Stimulated activated CD8-positive, alpha-beta memory T cell treated with anti-CD3 and anti-CD28 coated beads, Interleukin-15, amount 100 ng/mL, for 24 hours (primary cell): ENCODE measurements at places on chromosomes 2 and 18.

DNA sequence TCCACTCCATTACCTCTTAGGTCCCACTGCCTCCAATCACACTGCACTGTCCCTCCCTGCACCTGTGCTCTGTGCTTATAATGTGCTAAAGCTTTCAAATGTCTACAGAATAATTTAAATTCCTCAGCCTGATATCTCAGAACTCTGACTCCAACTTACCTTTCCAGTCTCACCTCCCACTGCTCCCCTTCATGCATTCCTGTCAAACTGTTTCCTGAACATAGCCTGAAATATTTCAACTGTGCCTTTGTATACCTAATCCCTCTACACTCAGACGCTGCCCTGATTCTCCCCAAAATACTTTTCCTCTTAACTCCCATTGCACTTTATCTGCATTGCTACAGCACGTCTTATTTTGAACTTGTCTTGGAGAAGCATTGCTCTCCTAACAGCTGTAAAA is 40.5 kb downstream of the CHMP3 start:
- DNase-seq, result no peak

DNA sequence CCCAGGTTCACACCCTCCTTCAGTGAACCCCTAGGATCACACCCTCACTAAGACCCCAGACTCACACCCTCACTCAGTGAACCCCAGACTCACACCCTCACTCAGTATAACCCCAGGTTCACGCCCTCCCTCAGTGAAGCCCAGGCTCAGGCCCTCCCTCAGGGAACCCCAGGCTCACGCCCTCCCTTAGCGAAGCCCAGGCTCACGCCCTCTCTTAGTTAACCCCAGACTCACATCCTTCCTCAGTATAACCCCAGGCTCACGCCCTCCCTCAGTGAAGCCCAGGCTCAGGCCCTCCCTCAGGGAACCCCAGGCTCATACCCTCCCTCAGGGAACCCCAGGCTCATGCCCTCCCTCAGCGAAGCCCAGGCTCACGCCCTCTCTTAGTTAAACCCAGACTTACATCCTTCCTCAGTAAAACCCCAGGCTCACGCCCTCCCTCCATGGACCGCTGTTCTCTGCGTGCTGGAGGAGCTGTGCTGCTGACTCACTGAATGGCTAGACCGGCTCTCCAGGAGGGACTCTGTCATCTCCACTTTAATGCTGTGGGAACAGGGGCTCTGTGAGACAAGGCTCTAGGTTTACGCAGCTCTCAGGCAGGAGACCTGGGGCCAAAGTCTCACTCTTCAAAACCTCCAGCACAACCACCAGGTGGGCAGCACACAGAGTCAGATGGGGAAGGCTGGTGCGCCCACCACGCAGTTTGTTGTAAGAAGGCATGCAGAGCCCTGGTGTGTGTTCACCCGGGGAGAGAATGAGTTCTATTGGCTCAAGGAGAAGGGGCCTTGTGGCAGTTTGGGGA is 506.9 kb upstream of the MYT1L start:
- no peak for DNase-seq

GRCh38 chr18:77131652-77132368 is 773 bp downstream of the MBP start:
- DNase-seq, result no peak

GRCh38 chr2:217996361-217996760 is 6.4 kb downstream of the TNS1 start:
- DNase-seq, result no peak

DNA sequence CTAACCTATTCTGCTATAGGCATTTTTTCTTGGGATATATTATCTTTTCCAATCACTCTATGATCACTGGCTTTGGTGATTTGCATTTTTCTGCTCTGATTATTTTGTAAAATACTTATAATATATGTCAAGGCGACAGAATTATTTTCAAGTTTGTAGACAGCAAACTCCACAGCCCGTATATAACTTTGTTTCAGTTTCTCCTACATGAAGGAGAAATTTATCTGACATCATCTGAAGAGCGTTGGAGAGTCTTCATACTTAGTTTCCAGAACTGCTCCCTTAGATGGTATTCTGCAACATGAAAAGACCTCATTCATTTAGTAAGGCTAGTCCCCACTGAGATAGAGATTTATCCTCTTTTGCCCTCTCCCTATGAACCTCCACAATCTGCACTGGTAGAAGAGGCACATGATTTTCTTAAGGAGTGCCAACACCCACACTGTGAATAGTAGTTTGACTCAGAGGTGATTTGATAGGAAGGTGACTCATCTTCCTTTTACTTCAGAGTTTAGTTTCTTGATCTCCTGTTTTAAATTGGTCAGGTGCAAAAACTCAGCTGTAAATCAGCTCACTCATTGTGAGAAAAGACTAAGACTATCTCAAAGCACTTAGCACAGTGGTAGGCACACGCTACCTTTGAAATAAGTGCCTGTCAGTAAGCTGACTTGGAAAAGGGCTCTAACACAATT is 1848.6 kb upstream of the CELF4 start:
- no peak for DNase-seq

DNA sequence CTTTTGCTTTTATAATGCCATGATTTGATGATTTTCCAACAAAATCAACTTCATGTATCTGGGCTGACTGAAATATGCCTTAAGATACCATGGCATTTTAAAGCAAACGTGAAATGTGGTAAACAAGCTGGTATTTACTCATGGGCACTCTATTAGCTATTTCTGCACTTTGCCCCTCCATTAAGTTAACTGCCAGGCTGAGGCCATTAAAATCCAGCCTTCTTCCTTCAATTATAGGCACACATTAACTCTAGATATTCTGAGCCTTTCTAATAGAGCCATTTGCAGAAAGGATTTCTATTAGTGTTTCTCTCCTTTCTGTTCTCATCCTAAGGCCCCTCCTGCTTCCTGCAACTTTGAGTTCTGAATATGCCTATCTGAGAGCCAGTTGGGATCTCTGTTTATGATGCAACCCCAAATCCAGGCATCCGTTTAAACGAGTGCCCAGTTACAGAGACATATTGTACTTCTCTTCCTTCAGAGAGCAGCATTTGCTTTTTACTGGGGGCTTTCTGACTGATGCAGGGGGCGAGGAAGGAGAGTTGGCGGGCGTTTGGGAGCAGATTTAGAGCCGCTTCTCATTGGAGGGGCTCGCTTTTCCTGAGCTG is 1.6 kb upstream of the KCNJ3 start:
- no peak for DNase-seq

GRCh38 chr2:59150217-59150849 is 909.2 kb upstream of the FANCL start:
- no peak for DNase-seq
